ELF-1 (cell line): ENCODE measurements at places on chromosomes 2 and 18.

DNA sequence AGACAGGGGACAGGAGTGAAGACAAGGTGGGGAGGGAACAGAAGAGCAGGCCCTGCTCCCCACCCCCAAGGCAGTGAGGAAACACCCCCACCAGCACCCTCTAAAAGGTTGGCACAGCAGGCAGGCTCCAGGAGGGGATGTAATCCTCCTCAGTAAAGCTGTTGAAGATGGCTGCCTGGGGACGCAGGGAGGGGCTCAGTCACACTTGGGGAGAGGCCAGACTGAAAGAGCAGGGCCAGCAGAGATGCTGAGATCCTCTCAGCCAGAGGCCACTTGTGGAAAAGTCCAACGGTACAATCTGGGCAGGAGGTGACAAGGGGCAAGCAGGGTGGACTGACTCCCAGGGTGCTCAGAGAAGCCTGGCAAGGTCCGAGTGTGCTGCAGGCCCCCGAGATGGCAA lies 154.8 kb upstream of the ID2 start:
- no peak for DNase-seq

DNA sequence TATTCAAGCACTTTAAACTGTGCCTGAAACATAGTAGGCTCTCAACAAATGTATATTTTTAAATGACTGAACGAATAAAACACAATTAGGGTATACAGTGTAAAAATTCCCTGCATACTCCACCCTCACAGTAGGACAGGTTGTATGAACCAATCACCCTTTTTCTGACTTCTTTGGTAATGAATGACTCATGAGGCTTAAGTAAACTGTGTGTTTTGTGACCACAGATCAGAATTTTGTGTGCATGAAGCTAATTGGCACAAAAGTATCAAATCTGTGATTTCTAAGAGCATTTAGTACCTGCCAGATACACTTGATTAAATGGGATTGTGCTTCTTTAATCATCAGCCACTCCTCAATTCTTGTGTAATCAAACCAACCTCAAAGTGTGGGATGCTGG lies 109.9 kb upstream of the MAP4K3 start:
- DNase-seq, result no peak

DNA sequence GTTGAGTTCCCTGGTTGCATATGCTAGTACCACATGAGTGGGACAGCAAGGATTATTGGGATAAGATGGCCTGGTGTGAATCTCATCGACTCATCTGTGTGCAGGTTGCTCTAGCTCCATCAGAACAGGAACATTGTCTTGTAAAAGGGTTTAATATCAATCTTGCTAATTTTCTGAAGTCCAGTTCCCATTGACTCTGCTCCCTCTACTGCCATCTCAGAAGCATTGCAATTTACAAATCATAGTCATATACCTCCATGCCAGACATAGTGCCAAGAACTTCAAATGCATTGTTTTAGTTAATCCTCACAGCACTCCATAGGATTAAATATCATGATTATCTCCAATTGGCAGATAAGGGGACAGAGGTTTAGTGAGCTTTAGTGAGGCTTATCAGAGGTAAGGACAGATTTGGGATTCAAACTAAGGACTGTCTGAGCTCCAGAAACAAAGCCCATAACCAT lies 4.8 kb upstream of the STAT4 start:
- DNase-seq, result no peak

DNA sequence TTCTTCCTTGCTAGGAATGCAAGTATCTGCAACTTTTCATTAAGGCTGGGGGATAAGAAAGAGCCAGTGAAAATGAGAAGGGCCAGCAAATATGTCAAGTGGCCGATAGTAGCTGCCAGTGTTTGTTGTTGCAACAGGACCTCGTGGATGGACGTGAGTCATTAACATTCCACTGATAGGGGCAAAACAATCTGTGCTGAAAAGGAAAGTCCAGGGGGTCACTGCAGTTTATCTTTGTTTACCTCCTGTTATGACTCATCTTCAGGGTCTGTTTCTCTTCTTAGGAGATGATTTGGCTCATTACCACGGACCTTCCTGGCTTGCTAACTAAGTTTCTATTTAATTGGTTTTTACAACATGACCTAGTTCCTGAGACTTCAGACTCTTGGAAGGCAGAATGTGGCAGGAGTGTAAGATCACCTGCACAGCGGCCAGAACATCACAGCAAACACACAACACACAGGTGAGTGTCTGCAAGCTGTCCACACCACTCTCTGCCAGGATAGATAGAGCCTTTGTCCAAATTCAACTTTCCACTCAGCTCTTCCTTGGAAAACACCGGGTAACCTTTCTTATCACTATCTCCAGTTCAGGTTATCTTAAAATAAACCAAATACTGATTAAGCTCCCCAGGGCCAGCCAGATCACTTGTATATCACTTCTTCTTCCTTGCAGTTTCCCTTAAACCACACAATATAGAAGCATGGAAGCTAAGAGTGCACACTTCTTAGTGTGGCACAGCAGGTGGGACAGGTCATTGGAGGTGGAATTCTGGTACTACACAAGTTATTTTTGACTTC lies 157.5 kb upstream of the LMAN1 start:
- DNase-seq, result peak; percentile 88

GRCh38 chr2:235670974-235671787 lies 177.3 kb downstream of the AGAP1 start:
- DNase-seq, result no peak

GRCh38 chr2:101361522-101361921 lies 25.8 kb downstream of the CREG2 start:
- DNase-seq, result no peak

- DNase-seq, result no peak
Observed at GRCh38 chr2:129801575-129801974, 177.9 kb upstream of the RAB6C start.

DNA sequence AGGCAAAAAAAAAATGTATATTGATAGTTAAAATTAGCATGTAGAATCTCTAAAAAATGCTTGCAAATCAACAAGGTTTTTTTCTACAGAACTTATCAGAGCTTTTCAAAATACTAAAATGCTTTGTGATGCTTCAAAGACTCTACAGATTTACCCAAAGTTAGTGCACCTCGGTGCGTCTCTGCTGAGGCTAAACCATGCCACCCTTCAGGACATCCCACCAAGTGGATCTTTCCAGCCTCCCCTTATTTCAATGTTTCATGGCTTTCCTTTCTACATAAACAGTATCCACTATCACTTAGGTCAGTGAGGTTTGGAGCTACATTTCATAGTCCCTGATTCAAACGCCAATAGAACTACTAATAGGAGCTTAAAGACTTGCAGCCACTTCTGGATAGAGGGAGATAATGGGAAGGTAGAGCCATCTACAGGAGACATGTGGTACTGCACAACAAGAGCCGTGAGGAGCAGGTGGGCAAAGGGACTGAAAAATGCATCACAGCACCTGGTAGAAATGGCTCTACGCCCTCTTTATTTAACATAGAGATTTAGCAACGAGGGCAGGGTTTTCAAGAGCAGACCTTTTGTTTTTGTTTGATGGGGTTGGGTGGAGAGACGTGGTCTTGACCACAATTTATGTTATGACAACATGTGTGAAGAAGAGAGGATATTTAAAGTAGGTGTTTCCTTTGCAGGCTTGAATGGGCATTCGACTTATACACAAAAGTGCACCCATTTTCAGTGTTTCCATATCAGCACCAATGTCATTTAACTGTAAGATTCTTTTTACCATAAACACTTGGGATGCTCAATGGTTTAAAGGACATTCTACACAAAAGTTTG lies 56.1 kb upstream of the SLC35G4 start:
- DNase-seq, result peak; percentile 66

- no peak for DNase-seq
Observed at GRCh38 chr18:44514106-44514505, 166.6 kb upstream of the SETBP1 start.

GRCh38 chr2:189862751-189863150 lies 78.5 kb downstream of the PMS1 start:
- DNase-seq, result no peak

- DNase-seq, result no peak
Observed at GRCh38 chr2:240458900-240459391, 23.5 kb downstream of the GPC1 start.

DNA sequence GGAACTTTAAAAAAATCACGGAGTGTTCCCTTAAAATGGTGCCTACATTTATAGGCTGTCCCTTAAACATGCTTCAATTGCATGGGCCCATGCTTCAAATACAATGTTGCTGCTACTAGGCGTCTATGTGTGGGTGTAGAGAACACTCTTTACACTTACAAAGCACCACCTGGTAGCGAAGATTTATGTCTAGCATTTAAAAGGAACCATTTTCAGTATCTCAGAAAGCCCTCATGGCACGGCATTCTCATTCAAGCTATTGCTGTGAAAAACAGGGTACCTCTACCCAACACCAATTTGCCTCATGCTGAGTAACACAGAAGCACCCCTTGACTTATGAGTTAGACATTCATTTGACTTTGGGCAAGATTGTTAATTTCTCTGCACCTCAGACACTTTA lies 112.9 kb upstream of the CNTNAP5 start:
- DNase-seq, result no peak

DNA sequence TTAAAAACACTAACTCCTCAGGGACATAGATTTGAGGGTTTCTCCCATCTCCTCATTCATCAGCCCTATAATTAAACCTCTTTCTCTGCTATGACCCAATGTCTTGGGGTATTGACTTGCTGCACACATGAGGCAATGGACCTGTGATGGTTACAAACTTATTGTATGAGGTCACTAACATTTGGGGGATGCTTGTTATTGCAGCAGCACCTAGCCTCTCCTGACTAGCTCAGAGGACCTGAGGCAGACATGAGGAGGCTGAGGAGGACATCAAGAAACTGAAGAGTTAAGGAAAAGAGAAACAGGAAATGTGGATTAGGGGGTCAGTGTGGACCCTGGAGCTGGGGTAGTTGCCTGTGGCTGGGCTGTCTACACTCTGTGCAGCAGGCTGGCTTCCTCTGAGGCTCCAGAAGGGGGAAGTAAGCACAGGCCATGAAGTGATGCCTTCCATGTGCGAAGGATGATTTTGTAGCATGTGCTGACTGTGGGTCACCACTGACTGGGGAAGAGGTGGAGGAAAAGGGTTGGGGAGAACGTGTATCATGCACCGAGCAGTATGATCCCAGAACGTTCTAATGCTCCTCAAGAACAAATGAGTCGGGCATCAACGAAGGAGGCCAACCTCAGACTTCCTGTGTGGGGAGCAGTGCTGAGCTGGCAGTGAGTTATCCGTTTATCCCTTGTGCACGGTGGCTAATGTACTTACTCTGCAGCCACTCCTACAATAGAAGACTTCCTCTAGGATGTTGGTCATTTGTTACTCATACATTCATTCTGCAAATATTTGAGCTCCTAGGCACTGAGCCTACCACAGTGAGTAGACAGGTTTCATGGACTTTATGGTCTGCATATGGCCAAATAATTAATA lies 42.1 kb upstream of the RFX8 start:
- no peak for DNase-seq

- DNase-seq, result no peak
Observed at GRCh38 chr2:231965102-231965501, 3.6 kb downstream of the DIS3L2 start.

DNA sequence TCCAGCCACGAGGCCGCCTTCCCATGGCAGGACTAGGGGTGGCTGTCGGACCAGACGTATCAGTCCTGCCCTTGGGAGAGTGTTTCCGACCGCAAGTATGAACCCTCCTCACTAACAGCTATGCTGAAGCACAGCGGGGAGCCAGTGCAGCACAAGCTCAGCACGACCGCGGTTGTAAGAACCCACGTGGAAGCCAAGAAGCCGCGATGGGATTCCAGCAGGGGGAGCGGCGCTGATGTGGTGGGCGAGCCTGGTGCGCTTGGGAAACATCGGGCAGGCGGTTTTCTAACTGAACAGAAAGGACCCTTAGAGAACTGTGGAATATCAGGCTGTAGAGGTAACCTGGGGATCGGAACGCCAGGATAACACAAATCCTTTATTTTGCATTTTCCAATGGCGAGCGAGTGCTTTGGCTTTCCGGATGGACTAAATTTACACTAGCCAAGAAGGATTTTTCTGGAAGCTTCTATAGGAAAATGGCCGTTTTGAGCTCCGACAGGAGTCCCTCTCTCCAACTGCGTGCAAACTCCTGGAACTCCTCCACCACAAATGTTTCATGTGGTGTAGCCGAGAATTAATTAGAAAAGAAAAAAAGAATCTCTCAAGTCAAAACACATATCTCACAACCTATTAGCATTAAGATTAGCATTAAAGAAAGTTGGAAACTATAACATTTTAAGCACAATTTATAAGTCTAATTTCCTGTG lies 132.0 kb upstream of the MYCN start:
- peak; percentile 78 for DNase-seq
